Stimulated activated CD4-positive, alpha-beta T cell treated with anti-CD3 and anti-CD28 coated beads, Interleukin-15, amount 100 ng/mL, for 48 hours (primary cell): ENCODE measurements at places on chromosomes 5 and 9.

DNA sequence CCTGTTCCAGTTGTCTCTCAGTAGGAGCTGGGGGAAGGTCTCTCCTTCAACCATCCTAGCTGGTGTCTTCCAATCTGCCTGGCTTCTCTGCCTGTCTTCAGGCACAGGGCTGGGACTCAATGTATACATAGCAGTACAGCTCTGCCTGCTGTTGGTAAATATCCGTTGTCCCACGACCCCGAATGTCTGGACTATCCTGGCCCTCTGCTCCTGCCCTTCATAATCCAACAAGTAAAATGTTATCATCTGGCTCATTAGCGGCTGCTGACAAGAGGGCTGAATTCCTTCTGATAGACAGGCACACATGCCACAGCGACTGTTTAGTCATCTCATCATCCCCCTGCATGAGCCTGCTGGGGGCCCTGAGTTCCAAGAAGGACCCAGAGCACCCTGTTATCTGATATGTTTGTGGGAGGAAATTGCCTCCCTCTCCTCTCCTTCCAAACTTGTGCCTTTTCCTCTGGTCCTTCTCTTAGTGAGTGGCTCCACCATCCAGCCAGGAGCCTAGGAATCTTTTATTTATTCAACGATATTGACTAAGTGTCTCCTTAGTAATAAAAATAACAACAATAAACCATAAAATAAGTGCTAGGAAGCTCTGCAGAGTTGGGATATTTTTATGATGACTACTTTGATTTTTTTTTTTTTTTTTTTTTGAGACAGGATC is 29.5 kb upstream of the TGFBR1 start:
- DNase-seq: no peak

DNA sequence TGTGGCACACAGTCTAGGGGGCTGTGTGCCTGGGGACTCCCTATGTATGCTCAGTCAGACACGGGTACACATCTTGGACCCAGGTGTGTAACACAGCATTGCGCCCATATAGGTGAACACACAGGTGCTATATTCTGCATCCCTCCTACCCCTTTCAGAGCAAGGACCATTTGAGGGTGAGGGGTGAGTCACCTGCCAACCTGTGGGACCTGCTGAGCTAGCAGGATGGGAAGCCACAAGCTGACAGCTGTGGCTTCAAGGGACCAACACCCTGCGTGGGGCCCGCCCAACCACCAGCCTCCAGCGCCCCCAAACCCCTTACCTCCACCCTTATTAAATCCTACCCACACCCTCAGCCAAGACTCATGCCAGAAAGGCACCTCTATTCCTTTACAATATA is 14.6 kb upstream of the AQP7 start:
- DNase-seq: no peak

DNA sequence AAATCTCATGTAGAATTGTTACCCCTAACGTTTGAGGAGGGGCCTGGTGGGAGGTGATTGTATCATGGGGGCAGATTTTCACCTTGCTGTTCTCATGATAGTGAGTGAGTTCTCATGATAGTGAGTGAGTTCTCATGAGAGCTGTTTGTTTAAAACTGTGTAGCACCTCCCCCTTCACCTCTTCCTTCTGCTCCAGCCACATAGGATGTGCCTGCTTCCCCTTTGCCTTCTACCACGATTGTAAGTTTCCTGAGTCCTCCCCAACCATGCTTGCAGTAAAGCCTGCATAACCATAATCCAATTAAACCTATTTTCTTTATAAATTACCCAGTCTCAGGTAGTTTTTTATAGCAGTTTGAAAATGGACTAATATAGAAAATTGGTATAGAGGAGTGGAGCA is 1783.7 kb upstream of the CDH9 start:
- DNase-seq: no peak

DNA sequence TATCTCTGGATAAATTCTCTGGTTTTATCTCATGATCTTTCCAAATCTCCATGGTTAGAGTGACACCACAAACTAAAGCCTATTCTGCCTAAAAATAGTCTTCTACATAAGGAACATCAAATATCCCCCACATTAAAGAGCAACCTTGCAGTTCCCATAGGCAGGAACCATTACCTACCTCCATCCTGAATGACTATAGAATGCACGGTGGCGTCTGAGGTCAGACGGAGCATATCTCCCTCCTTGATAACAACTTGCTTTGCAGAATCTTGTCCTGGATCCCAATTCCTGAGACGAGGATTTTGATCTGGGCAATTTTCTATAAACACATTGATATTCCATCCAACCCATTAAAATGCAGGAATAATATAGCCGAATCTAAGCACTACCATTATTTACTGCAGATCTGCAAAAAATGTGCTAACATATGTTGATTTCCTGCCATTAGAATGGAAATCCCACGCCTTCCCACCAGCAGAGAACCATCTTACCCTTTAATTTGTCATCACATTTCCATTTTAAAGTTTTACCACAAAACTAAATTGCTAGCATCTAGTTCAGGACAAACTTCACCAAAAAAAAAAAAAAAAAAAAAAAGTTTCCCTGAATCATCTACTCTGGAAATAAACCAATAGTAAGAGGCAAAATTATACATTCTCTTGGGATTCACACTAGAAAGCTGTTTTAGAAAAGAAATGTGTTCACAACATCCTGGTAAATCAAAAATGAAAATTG is 22.1 kb downstream of the CEMIP2 start:
- DNase-seq: no peak

- peak; percentile 64 for DNase-seq
Measured at GRCh38 chr9:133115604-133116345, 5.3 kb downstream of the RALGDS start.

GRCh38 chr9:122226142-122226757 is 2.5 kb downstream of the LHX6 start:
- no peak for DNase-seq
